ENCODE measurements at places on chromosomes 7 and 10.

DNA sequence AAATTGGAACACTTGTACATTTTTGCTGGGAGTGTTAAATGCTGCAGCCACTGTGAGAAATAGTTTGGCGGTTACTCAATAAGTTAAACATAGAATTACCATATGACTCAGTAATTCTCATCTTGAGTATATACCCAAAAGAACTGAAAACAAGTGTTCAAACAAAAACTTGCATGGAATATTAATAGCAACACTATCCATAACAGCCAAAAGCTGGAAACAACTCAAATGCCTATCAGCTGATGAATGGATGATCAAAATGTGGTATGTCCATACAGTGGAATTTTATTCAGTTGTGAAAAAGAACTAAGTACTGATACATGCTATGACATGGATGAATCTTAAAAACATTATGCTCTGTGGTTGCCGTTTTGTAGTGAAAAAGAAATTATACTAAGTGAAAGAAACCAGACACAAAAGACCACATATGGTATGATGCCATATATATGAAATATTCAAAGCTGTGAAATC lies 63.0 kb upstream of the SP4 start:
- no peak for DNase-seq

DNA sequence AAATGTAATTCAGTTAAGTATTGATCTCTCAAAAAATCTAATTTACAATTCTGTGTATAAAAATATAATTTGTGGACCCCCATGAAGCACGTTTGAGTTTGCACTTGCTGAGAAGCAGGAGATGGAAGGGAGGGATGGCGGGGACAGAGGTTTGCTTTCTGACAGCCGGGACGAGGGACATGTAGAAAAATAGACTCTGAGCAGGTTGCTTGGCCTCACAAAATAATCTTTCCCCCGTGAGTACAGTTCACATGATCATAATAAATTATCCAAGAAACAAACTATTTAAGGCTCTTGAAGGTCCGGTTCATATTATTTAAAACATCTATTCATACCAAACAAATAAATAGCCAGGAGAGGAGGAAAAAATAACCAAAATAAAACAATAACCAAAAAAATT lies 10.0 kb downstream of the SHH start:
- DNase-seq = no peak

DNA sequence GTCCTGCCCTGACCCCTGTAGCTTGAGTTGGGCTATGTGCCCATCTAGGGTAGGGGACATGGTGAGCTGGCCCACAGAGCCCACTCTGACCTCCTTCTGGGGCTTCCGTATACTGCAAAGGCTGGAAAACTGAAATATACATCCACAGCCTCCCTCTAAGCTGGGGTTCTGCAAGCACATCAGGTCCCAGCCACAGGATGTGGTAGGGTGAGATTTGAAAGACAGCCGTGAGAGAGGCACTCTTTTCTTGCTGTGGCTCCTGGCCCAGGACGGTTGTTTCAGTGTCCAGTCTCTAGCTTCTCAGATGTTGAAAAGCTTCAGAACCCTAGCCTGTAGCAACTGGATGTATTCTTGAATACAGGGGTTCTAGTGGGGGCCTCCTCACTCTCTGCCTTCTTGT lies 60.1 kb upstream of the ADRB1 start:
- DNase-seq = no peak

DNA sequence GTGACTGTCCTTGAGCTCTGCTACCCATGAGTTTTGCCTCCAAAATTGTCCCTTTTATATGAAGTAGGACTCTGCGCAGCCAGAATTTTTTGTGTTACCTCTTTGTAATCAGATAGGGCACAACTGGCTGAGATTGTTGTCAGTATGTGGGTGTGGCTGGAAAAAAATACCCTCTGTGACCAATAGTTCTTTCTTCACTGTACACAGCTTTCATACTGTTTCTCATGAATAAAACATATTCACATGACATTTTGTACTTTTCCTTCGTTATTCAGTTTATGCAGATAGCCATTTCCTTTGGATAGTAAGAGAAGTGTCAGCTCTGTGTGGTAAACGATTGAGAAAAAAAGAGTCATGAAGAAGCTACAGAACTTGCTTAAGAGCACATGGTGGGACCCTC lies 49.6 kb upstream of the WNT8B start:
- DNase-seq = no peak

DNA sequence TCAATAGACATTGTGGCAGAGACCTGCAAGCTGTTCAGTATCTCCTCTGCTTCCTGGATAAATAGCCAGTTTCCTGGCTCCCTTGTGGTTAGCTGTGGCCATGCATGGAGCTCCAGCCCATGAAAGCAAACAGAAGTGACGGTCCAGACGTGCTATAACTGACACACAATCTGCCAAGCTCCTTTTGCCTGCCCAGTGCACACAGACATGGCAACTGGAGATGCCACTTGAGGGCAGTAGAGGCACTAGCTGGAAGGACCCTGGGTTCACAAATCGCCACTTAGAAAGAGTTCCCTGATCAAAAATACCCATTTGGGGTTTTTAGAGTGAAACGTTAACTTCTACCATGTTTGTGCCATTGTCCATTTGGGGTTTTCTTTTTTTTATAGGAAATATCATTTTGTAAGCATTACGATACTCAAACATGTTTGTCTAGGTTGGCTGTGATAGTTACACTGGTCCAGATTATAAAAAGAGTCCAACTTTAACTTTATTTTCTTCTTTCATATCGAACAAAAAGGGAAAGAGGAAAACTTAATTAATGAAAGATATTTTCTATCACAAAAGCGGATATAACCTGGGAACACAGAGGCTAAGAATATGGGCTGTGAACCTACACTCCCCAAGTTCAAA lies 31.3 kb downstream of the KIN start:
- peak; percentile 33 for DNase-seq

GRCh38 chr7:18225067-18225466 lies 197.4 kb upstream of the PRPS1L1 start:
- DNase-seq = no peak

DNA sequence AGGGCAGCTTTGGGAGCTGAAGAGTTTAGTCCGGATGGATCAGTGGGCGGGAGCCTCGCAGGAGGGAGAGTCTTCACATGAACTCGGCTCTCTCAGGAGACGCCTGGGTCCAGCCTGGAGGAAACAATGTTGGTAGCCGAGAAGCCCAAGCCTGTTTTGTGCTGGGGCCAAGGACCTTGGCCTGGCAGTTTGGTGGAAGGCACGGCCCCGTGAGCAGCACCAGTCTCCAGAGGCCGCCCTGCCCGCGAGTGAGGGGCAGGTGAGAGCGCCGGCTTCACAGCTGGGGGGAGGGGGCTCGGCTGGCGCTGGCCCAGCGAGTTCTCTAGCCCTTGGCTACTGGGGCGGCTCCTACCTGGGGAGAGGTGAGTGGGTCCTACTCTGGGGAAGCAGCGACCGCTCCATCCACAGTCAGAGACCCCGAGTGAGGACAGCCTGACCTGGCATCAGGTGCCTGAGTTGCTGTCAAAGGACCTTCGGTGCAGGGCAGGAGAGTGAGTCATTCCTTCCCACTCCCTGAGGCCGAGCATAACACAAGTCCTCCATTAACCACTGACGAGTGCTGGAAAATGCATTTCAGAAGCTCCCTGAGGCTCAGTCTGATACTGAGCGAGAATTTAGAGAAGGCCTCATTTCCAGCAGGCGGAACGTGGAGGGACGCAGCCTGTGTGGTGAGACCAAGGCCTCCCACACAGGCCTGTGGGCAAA lies 89.3 kb upstream of the DIP2C start:
- no peak for DNase-seq

GRCh38 chr7:80047032-80047431 lies 87.6 kb upstream of the GNAI1 start:
- no peak for DNase-seq

DNA sequence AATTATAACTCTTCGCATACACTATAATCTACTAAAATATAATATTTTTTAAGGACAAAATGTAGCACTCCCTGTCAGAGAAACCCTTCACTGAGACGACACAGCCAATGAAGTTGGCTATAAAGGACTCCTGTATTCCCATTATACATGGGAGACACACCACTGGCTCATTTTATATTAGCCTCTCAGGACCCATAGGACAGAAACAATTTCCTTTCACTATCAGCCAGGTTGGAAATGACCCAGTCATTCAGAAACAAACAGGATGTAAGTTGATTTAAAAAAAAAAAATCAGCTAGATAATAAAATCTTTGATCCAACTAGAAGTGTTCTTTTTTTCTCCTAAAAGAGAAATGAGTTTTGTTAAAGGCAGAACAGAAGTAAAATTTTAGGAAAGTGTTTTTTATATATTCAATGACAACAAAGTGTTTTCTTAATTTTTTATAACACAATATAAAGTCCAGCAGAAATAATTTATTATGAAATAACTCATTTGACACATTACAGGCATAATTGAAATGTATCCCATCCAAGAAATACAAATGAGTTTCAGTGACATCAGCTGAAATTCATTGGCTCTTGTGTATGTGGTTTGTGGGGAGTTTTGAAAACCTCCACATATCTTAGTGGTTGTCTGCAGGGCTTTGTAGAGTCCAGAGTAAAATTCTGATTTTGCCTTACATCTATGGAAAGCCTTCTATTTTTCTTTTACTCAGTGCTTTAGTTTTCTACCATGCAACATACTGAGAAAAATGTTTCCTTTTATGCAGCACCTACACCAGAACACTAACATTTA lies 64.1 kb downstream of the CTTNBP2 start:
- no peak for DNase-seq

DNA sequence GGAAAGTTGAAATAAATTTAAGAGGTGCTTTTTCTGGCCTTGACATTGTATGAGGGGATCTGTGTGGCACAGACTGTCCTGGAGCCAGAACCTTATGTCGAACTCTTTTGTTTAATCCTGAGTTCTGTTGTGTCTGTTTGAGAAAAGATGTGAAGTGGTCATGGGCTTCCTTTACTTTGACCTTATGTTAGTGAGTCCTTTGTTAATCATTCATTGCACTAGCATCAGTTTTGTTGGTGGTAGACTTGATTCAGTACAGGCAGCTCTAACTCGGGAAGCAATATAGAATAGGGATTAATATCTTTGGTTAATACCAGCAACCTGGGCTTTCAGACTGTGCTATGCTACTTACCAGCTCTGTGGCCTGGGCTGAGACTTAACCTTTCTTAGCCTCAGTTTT lies 123.9 kb upstream of the FZD1 start:
- DNase-seq = no peak

DNA sequence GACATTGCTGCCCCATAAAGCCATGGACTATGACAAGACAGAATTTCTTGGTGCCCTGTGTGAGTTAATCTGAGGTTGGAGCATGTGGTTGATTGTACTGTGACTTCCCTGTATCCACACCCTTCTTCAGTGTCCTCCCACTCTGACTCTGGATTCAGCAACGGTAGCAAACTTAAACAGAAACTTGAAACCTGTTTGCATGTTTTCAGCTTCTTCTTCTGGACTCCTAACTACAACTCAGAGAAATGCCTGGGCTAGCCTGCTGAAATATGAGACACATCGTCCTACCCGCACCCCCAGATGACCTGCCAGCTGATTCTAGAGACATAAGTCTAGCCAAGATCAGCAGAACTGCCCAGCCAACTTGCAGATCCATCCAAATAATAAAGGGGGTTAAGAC lies 78.4 kb downstream of the IPMK start:
- no peak for DNase-seq

- no peak for DNase-seq
Observed at GRCh38 chr10:119395280-119396007, 147.1 kb downstream of the RGS10 start.

DNA sequence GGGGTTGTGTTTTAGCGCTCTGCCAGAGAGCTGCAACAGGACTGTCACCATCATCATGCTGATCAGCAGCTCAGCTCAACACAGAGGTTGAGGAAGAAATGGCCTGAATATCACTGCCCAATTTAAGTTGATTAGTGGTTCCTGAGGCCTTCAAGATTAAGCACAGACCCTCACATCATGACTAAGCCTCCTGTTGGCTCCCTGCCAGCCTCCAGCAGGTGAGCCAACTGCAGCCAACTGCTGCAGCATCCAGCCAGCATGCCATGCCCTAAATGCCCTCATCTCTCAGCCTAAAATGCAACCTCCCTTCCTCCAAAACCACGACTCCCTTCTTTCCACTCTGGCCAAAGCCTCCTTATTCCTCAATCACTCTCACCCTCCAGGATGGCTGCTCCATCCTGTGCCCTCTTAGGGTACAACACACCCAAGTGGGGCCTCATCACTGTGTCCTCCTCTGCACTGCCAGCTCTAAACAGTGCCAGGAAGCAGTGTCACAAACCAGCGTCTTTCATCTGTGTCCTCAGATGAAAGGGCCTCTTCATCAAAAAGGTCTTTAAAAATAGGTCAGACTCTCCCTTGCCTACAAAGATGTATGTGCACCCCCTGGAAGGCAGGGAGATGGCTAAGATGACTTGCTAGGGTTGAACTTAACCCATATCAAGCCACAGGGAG lies 259.3 kb downstream of the ZEB1 start:
- no peak for DNase-seq

Measured in endothelial cell (in vitro differentiated cells).